ENCODE measurements at places on chromosomes 1 and 21.

DNA sequence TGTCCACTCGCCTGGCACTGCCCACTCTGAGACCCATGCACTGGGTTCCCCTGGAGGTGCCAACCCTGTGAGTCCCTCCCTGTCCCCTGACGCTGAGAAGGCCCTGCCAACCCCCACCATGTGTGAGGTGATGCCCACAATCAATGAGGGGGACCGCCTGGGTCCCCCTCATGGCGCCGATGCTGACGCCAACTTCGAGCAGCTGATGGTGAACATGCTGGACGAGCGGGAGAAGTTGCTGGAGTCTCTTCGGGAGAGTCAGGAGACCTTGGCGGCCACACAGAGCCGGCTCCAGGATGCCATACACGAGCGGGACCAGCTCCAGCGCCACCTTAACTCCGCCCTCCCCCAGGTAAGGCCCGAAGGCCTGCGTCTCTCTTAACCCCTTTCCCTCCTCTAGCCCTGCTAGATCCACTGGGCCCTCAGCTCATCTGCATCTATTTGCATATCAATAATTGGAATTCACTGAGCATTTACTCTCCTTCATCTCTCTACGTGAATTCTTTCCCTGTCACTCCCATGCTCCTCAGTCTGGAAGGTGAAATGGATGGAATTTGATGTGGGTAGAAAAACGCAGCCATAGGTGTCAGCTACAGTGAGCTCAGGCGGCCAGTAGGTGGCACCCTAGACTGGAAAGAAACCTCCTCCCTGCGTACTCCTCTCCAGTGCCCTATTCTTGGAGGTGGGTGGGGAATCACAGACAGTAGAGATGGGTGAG lies 12.8 kb downstream of the PPFIA4 start:
- DNase-seq: peak; percentile 77

- DNase-seq: no peak
Measured at GRCh38 chr1:198848649-198849048, 209.8 kb downstream of the PTPRC start.

DNA sequence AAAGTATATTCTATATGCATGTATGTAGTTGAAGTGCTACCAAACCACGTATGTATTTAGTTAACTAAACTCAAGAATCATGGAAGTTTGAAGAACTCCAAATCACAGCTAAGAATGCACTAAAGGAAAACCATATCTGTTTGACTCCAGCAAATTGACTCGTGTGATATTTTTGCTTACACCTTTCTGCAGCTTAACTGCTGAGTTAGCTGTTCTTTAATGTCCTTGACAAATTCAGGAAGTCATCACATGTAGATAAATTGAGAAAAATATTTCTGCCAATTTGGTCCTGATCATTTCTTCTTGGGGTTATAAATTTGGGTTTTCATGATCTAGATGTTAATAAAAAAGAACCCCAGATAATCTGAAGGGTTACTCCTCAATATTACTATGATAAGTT lies 83.0 kb downstream of the NFIA start:
- DNase-seq: no peak

- DNase-seq: no peak
Measured at GRCh38 chr1:165353731-165354671, 2.5 kb downstream of the LMX1A start.

Measured in activated CD4-positive, alpha-beta T cell treated with anti-CD3 and anti-CD28 coated beads for 48 hours (primary cell).